ENCODE measurements at places on chromosomes 12 and 14.

- DNase-seq = no peak
Observed at GRCh38 chr12:58959639-58960300, 39.5 kb upstream of the LRIG3 start.

DNA sequence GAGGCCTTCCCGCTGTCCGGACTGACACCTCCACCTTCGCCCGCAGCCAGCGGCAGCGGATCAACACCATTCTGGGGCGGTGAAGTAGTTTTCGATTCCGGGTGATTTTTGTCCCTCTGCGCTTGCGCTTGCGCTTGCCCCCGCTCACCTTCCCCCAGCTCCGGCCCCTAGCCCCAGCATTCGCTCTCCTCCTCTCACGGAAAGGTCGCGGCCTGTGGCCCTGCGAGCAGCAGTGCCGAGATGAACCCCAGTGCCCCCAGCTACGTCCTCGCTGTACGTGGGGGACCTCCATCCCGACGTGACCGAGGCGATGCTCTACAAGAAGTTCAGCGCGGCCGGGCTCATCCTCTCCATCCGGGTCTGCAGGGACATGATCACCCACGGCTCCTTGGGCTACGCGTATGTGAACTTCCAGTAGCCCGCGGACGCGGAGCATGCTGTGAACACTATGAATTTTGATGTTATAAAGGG lies 22.7 kb upstream of the SRGAP1 start:
- DNase-seq = no peak

DNA sequence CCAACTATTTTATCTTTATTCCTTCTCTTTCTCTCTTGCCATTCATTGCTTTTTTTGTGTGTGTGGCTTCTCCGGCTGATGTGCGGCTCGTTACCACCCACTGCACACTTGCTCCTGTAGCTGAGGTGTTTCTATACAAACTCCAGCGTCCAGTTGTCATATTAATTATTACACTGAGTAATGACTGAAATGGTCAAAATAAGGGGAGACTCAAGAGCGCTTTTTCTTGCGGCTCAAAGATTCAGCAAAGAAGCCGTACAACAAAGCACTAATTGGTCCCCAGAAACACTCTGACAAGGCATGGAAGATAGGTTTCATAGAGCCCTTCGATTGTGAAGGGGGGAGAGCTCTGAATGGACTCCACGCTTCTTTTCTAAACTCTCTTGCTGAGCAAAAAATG lies 5.6 kb upstream of the ASCL1 start:
- DNase-seq = no peak

DNA sequence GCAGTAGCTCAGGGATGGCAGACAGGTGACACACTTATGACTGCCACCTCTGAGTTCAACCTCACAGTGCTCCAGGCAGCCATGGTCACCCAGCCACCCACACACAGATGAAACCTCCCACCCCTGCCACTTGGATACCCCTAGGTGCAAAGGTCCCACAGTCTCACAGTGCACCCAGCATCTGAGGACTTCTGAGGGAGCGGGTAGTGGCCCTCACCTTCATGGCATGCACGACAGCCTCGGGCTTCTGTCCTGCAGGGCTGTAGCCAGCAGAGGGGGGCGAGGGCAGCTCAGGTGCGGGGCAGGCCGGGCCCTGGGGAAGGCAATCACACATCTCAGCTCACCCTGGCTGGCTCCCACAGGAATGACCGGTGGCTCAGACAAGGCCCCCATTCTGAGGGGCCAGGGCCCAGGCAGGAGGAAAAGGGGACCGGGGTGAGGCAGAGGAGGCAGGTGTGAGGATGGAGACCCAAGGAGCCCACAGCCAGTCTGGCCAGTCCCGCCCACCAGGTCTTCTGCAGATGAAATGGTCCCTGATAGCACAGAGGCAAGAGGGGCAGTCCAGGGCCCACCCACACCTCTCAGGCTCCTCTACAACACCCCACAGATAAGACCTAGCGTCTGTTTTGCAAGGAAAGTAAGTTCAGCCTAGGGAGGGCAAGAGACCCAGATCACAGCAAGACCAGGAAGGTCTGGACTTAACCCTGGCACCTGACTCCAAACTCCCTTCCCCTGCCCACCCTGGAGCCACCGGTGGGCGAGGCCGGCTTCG lies 35.8 kb downstream of the CCNK start:
- DNase-seq = no peak

DNA sequence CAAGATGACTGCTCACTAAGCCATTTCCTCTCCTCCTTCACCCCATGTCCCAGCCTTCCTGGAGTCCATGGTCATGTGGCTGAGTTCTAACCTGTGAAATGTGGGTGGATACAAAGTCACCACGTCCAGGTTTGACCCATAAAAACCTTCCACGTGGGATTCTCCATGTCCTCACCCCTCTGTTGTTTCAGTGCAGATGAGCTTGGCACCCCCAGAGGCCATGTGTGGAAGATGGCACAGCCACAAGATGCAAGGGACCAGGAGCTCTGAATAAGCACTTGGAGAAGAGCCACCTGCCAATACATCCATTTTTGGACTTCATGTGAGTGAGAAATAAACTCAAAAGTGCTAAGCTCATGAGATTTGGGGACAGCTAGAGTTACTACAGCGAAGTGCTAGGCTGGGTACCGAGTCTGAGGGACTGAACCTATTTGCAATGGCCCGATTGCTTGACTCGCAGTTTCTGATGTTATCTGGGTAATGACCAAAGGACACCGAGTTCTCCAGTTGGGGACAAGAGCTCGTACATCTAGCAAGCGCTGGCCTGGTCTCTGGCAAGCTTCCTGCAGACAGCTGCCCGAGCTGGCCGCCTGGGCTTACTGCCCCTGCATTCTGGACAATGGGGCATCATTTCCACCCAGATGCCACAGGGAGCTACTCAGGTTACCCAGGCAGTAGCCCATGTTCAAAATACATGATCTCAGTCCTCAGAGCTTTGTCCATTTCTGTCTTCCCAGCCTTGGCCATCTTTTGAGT lies 7.7 kb upstream of the SLC24A4 start:
- DNase-seq = no peak

- DNase-seq = no peak
Observed at GRCh38 chr12:16399101-16399500, 51.7 kb downstream of the MGST1 start.

- DNase-seq = no peak
Observed at GRCh38 chr12:1504895-1505311, 89.5 kb downstream of the FBXL14 start.

- DNase-seq = no peak
Observed at GRCh38 chr12:115450710-115451109, 766.7 kb upstream of the TBX3 start.

DNA sequence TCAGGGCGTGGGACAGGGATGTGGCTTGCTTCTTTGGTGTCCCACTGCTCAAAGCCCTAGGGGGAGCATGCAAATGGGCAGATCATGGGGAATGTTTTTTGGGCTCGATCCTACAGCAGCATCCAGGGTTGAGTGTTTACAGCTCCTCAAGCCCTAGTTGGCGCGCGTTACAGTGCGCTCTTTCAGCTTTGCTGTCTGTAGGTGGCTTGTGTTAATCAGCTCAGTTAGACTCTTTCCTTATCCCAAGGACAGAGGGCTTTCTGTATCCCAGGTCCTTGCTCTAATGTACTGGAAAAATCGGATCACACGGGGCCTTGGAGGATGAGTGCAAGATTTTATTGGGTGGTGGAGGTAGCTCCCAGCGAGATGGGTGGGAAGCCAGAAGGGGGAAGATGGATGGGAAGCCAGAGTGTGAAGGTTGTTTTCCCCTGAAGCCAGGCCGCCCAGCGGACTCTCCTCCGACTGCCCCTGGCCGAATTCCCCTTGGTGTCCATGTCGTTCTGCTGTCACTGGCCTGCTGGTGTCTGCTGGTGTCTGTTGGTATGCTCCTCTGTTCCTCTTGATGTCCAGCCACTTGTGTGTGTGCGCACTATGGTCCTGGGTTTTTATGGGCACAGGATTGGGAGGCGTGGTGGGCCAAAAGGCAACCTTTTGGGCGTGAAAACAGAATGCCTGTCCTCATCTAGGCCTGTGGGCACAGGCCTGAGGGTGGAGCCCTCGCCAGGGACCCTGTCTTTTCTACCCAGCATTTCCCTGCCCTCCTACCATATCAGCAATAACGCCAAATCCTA lies 10.7 kb upstream of the TXNRD1 start:
- no peak for DNase-seq

- DNase-seq = no peak
Observed at GRCh38 chr12:4169959-4170358, 103.6 kb upstream of the CCND2 start.

DNA sequence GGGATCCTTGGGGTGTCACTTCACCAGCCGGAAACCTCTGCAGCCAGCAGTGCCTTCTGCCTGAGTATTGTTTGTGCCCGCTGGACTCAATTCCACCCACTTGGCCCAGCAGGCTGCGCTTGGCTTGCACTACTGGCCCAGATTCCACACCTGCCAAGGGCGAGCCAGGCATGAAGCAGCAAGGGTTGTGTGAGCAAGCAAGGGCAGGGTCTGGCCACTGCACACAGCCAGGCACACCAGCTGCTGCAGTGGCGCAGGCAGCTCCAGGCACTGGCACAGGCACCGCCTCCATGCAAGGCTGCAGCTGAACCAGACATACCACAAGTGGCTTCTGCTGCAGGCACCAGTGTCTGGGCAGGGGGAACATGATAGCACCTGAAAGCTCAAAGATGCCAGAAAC lies 99.5 kb downstream of the NUAK1 start:
- DNase-seq = no peak

- DNase-seq = peak; percentile 27
Observed at GRCh38 chr14:104876251-104876699, 11.2 kb downstream of the CEP170B start.

DNA sequence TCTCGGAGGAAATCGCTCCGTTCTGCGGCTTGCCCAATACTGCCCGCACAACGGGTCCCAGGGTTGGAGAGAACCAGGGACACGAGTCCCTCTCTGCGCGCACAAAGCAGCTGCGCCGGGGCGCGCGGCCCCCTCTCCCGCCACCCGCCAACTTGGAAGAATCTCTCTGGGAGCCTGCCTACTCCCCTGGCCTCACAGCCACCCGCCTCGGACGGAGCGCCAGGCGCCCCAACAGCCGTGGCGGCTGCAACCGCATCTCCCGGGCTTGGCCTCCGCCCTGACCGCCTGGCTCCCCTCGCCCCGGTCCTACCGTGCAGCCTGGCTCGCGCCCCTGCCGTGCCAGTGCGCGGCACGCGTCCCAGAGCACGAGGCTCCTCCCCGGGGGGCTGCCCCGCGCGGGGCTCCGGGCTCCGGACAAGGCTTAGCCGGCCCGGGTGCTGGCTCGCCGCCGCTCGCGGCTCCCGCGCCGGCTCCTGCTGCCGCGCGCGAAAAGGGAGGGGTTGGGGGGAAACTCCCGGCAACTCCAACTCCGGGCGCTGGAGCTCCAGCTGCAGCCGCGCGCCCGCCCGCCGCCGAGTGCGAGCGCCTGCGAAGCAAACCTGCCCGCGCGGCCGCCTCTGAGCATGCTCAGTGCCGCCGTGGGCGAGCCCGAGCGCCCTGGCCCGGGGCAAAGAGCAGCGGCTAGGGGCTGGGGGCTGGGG lies at the start of gene STXBP6:
STXBP6 (minus strand) TSS at position 580 of the 701 bp plus-strand sequence. CDS start 75,329 bp downstream, outside the sequence.
- no peak for DNase-seq

DNA sequence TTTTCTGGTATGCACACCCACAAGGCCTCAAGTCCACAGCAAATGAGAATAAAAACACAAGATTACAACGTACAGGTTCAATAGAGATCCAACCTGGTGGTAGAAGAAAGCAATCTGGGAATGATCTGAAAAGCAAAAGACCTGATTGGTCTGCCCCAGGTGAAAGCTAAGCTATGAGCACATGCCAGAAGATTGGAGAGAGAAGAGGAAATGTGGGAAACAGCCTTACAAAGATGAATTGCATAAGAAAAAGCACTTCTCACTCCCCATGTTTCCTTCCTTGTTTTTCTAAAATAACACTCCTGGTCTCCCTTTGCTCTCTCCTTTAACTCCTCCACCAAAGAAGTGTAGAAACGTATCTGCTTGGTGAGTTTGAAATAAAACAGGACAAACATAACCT lies 77.3 kb upstream of the ANO6 start:
- no peak for DNase-seq

DNA sequence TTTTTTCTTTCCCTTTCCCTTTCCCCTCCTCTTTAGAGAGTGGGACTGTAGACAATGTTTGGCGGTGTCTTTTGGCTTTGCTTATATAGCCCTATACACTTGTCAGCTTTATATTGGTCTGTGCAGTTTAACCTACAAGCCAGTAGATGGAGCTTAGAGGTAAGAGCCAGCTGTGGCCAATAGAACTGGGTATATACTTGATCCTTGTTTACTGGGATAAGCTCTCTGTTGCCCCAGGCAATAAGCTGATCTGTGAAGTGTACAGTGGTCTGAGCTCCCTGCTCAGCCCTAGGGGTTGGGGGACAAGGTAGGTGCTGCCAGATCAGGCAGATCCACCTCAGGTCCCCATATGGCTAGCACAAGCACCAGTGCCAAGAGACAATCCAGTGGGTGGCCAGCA lies 434.1 kb downstream of the NOVA1 start:
- no peak for DNase-seq

GRCh38 chr14:34475163-34475562 lies 13.1 kb upstream of the SPTSSA start:
- DNase-seq = no peak

DNA sequence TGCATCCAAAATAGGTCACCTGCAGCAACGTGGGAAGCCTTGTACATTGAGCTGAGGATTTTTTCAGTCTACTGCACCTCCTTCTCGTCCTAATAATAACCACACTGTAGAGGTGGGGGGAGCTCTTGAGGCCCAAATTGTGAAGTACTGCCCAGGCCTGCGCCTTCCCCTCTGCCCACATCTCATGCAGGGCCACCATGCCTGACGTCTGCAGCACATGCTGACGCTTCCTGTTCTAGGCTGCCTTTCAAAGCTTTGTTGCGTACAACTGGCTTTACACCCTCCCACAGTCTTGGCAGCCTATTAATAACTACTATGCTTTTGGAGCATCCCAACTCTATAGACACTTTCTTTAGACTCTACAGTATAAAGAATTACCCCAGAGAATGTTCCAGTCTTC lies 26.5 kb upstream of the TTC7B start:
- DNase-seq = no peak

GRCh38 chr12:62618930-62619329 lies 152.3 kb downstream of the MON2 start:
- no peak for DNase-seq

DNA sequence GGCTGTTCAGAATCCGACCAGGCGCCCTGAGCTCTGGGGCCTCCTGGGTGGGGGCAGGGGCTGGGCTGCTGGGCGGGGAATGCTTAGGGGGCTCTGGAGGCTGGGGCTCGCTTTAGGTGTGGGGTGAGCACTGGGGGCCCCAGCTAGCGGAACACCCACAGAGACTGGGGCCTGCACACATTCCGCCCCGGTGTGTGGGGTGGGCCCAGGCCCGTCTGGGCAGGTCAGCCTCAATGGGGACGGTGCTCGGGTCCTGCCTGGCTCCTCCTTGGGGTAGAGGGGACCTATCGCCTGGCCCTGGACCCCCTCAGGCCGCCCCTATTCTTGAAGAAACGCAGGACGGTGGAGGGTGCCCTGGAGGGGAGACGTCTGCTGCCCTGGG lies 364.8 kb downstream of the TMEM121 start:
- DNase-seq = no peak

- no peak for DNase-seq
Observed at GRCh38 chr14:94643316-94644101, 31.3 kb downstream of the SERPINA3 start.

GRCh38 chr12:56520048-56520447 lies 1.6 kb upstream of the RBMS2 start:
- DNase-seq = no peak

- no peak for DNase-seq
Observed at GRCh38 chr14:24392325-24393091, 6.3 kb upstream of the NYNRIN start.

- no peak for DNase-seq
Observed at GRCh38 chr12:84276215-84276614, 636.4 kb downstream of the SLC6A15 start.

Data from activated CD4-positive, alpha-beta T cell treated with anti-CD3 and anti-CD28 coated beads for 4 hours (primary cell).